CD8-positive, alpha-beta memory T cell (primary cell): ENCODE measurements at places on chromosomes 2 and 18.

GRCh38 chr18:47471784-47472183 is 220.3 kb upstream of the SKOR2 start:
- no peaks in the 10 kb centered on the region for H3K4me1 ChIP-seq
- H3K27me3 ChIP-seq: no peaks in the 10 kb centered on the region
- no peaks in the 10 kb centered on the region for H3K36me3 ChIP-seq

DNA sequence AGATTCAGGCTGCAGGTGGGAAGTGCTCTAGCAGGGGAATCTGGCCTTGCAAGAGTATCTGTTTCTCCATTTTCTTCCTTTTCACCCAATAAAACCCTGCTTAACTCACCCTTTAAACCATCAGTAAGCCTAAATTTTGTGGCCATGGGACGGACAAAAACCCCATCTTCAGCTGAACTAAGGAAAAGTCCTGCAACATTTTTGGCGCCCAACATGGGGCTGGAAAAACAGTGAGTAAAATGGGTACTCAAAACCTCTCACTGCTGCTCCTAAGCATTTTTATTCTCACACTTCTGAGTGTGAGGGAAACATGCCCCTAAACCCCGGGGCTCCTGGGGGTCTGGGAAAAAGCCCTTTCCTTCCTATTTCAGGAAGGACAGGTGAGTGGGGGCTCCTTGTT is 414.3 kb downstream of the ZNF804A start:
- H3K27me3 ChIP-seq: no peaks in the 10 kb centered on the region
- no peaks in the 10 kb centered on the region for H3K4me1 ChIP-seq
- no peaks in the 10 kb centered on the region for H3K36me3 ChIP-seq
- H3K27ac ChIP-seq: no peak overlapping the region
- DNase-seq: no peak

DNA sequence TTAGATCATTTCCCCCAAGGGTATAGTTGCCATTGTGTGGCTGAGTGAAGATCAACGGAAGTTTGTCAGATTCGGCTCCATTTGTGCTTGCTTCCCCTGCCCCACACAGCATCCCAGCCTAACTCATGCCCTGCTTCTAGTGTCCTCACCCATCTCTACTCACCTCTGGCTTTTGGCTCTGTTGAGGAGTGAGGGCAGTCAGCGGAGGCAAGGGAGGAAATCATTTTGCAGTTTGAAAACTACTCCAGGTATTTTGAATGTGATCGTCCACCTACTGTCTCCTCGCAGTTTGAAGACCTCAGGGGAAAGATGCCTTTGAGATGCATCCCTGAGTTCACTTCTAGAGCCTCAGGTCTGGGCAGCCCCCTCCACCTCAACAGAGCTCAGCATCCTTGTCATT is 116.3 kb downstream of the FEZ2 start:
- H3K27ac ChIP-seq: no peak overlapping the region
- H3K4me1 ChIP-seq: no peaks in the 10 kb centered on the region

DNA sequence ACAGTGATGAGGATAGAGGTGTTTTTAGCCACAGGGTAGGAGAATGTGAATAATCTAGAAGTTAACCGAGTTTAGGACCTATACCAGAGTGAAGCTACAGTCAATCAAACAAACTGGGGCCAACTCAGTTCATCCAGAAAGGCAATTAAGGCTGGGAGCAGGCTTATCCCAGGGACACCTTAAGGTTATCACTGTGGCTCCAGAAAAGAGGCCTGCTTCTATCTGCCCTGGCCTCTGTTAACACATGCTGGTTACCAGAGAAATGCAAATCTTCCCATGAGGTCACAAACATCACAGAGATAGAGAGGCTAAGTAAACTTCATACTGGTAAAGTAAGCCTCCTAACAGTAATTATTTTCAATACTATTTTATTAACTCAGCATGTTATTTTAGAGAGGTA is 93.2 kb upstream of the GRB14 start:
- no peaks in the 10 kb centered on the region for H3K27me3 ChIP-seq
- H3K4me3 ChIP-seq: no peak overlapping the region
- no peak overlapping the region for H3K27ac ChIP-seq
- H3K36me3 ChIP-seq: no peaks in the 10 kb centered on the region
- no peaks in the 10 kb centered on the region for H3K4me1 ChIP-seq
- no peak for DNase-seq

GRCh38 chr2:147173798-147174197 is 671.0 kb upstream of the ACVR2A start:
- no peak for DNase-seq
- no peaks in the 10 kb centered on the region for H3K36me3 ChIP-seq
- no peaks in the 10 kb centered on the region for H3K27me3 ChIP-seq
- H3K4me1 ChIP-seq: no peaks in the 10 kb centered on the region
- H3K27ac ChIP-seq: no peak overlapping the region
- H3K4me3 ChIP-seq: no peak overlapping the region

- no peaks in the 10 kb centered on the region for H3K27me3 ChIP-seq
- H3K27ac ChIP-seq: no peak overlapping the region
- DNase-seq: no peak
- no peaks in the 10 kb centered on the region for H3K4me1 ChIP-seq
- H3K36me3 ChIP-seq: no peaks in the 10 kb centered on the region
- H3K4me3 ChIP-seq: no peak overlapping the region
These were observed 453.5 kb upstream of the SMIM21 start for GRCh38 chr18:75880925-75881504.

DNA sequence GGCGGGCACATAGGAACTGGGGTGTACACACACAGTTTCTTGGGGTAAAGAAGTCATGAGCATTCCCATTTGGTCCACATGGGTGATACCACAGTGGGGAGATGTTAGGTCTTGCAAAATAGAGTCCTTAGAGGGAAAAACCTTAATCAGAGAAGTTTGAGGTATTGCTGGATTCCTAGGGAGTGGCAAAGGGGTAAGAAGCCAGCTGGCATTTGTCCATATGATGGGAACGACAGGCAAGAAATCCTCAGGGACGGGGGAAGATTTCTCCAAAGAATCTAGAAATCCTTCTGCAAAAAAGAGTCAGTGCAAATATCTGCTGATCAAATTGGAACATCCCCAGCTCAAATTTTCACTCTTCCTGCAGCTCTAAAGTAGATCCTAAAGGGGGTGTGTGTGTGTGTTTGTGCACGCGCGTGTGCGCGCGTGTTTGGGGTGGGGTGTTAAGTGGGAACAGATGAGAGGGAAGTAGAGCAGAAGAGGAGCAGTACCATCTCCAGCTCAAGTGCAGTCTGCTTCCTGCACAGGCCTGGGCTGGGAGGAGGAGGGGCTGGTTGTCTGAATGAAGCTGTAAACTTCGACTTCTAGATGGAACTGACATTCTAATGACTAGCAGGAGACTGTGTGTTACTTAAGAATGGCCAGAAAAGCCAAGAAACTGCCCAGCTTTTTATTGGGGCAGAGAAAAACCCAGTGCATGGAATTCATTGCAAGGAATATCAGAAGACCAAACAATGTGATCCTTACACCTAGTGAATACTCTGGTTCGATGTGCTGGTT is 168.0 kb downstream of the SPP2 start:
- no peak for DNase-seq
- H3K36me3 ChIP-seq: no peaks in the 10 kb centered on the region
- peaks cover 32% of the 10 kb centered on the region for H3K4me1 ChIP-seq

GRCh38 chr18:64712035-64712434 is 563.1 kb upstream of the LINC00305 start:
- no peak for DNase-seq
- no peak overlapping the region for H3K27ac ChIP-seq
- no peaks in the 10 kb centered on the region for H3K36me3 ChIP-seq
- no peaks in the 10 kb centered on the region for H3K4me1 ChIP-seq

DNA sequence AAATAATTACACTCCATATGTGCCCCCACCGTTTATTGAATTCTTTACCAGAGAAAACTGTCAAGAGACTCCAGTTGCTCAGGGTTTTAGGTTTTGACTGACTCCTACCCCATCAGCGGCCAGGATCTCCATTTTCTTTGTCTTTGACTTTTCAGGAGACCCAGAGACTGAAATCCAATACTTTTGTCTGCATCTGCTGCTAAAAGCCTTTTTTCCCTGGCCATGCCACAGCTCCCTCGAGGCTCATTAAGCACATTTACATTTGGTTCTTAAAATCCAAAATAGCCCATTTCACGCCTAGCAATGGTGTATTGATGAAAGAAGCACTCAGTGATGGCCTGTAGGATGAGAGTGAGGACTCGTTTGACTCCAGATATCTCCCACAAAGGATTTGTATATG is 332.6 kb upstream of the ACVR2A start:
- no peak for DNase-seq
- no peaks in the 10 kb centered on the region for H3K27me3 ChIP-seq
- no peak overlapping the region for H3K27ac ChIP-seq
- H3K36me3 ChIP-seq: no peaks in the 10 kb centered on the region
- H3K4me3 ChIP-seq: no peak overlapping the region

DNA sequence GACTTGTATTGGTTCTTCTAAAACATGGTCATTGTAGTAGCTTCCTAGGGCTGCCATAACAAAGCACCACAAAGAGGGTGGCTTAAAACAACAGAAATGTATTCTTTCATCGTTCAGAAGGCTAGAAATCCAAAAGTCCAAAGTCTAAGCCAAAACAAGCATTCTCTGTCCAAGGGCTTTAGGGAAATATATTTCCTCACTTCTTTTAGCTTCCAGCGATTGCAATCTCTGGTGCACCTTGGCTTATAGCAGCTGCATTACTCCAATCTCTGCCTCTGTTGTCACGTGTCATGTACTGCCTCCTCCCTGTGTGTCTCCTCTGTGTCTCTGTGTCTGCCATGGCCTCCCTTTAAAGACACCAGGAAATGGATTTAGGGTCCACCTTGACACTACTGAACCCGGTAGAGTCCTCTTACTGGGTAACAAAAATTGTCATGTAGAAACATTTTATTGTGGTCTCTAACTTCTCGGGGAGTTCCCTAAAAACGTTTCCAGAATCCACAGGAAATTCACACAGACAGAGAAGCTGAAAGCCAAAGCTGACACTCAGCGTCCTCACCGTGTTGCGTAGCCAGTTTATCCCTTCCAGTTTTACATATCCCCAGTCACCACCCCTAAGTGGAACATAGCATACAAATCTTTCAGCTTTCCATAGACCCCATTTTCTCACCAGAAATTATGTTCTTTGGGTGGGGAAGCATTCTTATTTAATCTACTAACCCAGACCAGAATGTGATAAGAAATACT is 20.7 kb upstream of the TTN start:
- no peak overlapping the region for H3K4me3 ChIP-seq
- H3K4me1 ChIP-seq: peaks cover 6% of the 10 kb centered on the region
- H3K27me3 ChIP-seq: no peaks in the 10 kb centered on the region
- H3K36me3 ChIP-seq: no peaks in the 10 kb centered on the region
- H3K27ac ChIP-seq: no peak overlapping the region

GRCh38 chr2:50547521-50547920 is 484.4 kb downstream of the NRXN1 start:
- H3K36me3 ChIP-seq: no peaks in the 10 kb centered on the region
- no peak for DNase-seq
- H3K27me3 ChIP-seq: no peaks in the 10 kb centered on the region
- H3K4me3 ChIP-seq: no peak overlapping the region

GRCh38 chr2:199228887-199229819 is 228.6 kb downstream of the SATB2 start:
- H3K27me3 ChIP-seq: no peaks in the 10 kb centered on the region
- H3K4me1 ChIP-seq: no peaks in the 10 kb centered on the region
- H3K4me3 ChIP-seq: no peak overlapping the region
- H3K36me3 ChIP-seq: no peaks in the 10 kb centered on the region

DNA sequence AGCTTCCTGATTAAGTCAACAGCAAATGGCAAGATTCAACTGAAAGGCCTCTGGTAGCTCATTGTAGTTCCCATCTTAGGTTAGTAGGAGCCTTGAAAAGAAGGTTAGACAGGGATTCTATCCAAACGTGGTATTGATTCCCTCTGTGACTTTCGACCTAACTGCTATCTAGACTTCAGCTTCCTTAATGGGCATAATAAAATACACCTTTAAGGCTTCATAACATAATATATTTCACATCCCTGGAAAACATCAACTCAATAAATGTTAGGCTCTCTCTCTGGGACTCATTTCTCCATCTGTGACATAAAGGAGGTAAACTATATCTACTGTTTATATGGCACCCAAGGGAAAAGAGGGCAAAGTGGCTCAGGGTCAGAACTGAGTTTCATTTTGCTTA is 60.9 kb downstream of the STK39 start:
- no peaks in the 10 kb centered on the region for H3K27me3 ChIP-seq
- no peak overlapping the region for H3K27ac ChIP-seq
- H3K4me3 ChIP-seq: no peak overlapping the region
- H3K36me3 ChIP-seq: peaks cover 4% of the 10 kb centered on the region

DNA sequence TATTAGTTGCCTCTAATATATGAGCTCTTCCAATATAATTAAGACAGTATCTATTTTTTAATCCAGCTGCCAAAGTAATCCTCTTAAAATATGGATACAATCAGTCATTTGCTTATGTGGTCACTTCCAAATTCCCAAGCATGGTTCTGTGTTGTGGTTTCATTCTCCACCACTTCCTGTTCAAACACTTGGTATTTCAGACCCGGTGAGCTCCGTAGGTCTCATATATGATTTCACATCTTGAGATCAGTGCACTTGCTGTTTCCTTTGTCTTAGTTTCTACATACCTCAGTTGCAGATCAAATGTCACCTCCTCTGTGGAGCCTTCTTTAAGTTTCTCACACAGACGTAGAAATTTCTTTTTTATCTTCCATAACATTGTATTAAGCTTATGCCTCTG is 254.2 kb downstream of the KCNS3 start:
- H3K4me3 ChIP-seq: no peak overlapping the region
- no peak overlapping the region for H3K27ac ChIP-seq
- no peaks in the 10 kb centered on the region for H3K27me3 ChIP-seq
- DNase-seq: no peak
- no peaks in the 10 kb centered on the region for H3K4me1 ChIP-seq

GRCh38 chr2:63763391-63763941 is 78.2 kb upstream of the UGP2 start:
- no peak overlapping the region for H3K27ac ChIP-seq
- no peaks in the 10 kb centered on the region for H3K36me3 ChIP-seq
- no peaks in the 10 kb centered on the region for H3K4me1 ChIP-seq
- no peak for DNase-seq
- no peak overlapping the region for H3K4me3 ChIP-seq

GRCh38 chr2:203870481-203870880 is 2.9 kb downstream of the CTLA4 start:
- H3K36me3 ChIP-seq: no peaks in the 10 kb centered on the region
- H3K27ac ChIP-seq: no peak overlapping the region
- H3K27me3 ChIP-seq: no peaks in the 10 kb centered on the region
- H3K4me1 ChIP-seq: peaks cover 68% of the 10 kb centered on the region
- DNase-seq: no peak

- H3K27me3 ChIP-seq: no peaks in the 10 kb centered on the region
- no peak overlapping the region for H3K4me3 ChIP-seq
- H3K4me1 ChIP-seq: no peaks in the 10 kb centered on the region
- peaks cover 18% of the 10 kb centered on the region for H3K36me3 ChIP-seq
These were observed 26.4 kb downstream of the CENPO start for GRCh38 chr2:24819442-24820174.

GRCh38 chr2:222977121-222977520 is 74.9 kb upstream of the KCNE4 start:
- H3K36me3 ChIP-seq: no peaks in the 10 kb centered on the region
- H3K4me1 ChIP-seq: no peaks in the 10 kb centered on the region
- H3K27ac ChIP-seq: no peak overlapping the region
- no peak for DNase-seq
- no peaks in the 10 kb centered on the region for H3K27me3 ChIP-seq

- H3K4me1 ChIP-seq: no peaks in the 10 kb centered on the region
- no peaks in the 10 kb centered on the region for H3K27me3 ChIP-seq
- no peaks in the 10 kb centered on the region for H3K36me3 ChIP-seq
- H3K4me3 ChIP-seq: no peak overlapping the region
- no peak for DNase-seq
These were observed 51.1 kb upstream of the RAPH1 start for GRCh38 chr2:203586206-203586605.
